Brain pericyte (primary cell): ENCODE measurements at places on chromosomes 7 and 10.

- DNase-seq: no peak
Observed at GRCh38 chr7:78206769-78207168, 408.2 kb downstream of the PHTF2 start.

DNA sequence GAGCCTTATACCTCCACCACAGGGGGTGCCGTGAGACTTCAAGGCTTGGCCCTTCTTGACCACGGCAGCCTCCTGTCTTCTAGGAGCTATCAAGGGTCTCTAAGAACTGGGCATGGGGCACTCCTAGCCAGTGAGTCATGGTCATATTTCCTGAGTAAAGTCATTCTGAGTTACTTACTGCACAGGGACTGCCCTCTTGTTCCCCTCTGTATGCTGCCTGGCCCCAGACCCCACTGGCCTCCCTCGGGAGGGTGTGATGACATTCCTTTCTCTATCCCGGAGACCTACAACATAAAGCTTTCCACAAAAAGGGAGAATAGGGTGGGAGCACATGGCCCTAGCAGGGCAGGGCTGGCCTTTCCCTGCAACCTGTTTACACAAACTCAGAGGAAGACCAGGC, 21.4 kb downstream of the DPCD start:
- DNase-seq: no peak

DNA sequence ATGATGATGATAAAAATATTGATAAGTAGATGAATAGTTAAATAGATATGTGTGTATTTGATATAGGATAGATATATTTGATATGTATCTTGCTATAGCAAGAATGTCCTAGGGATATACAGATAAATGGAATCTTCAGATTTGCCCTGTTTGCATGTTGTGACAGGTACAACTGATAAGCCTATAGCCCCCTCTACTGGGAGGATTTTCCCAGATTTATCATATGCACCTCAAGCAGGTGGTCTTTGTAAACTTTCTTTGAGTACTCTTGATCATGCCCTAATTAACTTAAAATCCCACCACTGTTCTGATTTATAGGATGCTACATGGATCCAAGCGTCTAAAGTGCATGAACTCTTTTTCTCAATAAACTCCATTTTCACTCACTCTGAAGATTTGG, 1050.7 kb downstream of the SORCS3 start:
- DNase-seq: no peak

DNA sequence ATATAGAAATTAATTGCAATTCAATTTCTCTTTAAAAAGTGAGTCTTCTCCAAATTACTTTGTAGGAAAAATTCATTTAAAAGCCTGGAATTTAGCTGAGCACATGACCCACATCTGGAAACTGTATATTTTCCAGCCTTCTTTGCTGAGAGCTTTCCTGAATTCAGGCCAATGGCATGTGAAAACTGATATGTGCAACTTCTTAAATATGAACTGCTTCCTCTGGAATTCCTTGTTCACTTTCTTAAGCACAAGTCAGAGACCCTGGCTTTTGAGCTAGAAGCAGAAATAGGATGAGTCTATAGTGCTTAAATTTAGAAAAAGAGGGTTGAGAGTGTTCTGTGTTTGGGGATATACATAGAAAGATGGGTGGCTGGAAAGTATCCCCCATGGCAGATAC, 365.1 kb upstream of the MTPN start:
- no peak for DNase-seq

DNA sequence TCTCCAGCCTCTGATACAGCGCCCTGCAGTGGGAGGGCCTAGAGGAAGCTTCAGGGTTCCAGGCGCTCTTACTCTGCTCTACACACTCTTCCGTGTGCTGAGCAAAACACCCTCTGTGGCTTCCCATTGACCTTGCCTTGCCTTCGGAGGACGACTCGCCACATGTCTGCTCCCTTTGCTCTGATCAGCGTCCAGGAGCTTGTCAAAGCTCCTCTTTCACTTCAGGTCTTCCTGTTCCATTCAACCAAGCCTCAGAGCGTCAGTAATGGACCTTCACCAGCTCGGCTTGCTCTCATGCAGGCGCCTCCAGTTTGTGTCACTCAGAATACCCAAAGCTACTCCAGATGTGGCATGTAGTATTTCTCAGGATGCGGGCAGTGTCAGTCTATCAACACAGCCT, 173.9 kb downstream of the ARID5B start:
- no peak for DNase-seq

DNA sequence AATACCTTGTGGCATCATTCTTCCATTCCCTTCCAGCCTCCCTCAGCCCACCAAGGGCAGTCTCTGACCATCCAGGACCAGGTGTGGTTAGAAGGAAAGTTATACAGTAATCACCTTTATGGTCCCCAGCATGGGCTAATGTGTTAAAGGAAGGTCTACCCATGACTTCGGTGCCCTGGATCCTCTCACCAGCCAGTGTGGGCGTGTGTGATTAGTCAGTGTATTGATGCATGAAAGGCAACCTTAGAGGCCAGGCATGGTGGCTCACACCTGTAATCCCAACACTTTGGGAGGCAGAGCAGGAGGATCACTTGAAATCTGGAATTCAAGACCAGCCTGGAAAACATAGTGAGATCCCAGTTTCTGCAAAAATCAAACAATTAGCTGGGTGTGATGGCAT, 88.9 kb downstream of the APBB1IP start:
- DNase-seq: no peak

GRCh38 chr10:78829565-78829964, 239.2 kb upstream of the ZMIZ1 start:
- no peak for DNase-seq

GRCh38 chr7:69246758-69247157, 351.5 kb upstream of the AUTS2 start:
- DNase-seq: no peak

GRCh38 chr7:133355325-133355708, 102.4 kb downstream of the EXOC4 start:
- no peak for DNase-seq

- no peak for DNase-seq
Observed at GRCh38 chr10:132826524-132827422, 40.8 kb upstream of the NKX6-2 start.

DNA sequence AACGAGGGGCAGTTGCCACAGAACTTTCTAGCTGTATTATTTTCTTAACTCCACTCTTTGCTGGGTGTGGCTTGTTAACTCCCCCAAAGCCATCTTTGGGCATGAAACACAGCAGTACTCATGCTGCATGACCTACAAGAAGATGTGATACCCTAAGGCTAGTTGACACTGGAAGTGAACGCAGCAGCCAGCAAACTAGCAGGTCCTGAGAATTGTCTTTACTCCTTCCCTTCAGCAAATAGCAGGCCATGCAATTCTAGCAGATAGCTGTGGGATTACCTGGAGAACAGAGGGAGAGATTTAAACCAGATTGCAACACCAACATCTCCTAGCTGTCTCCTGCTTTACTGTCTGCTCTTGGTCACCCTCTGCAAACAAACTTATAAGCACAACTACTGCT, 688.0 kb upstream of the ZWINT start:
- no peak for DNase-seq

- no peak for DNase-seq
Observed at GRCh38 chr10:49578392-49578791, 31.7 kb upstream of the SLC18A3 start.

- DNase-seq: no peak
Observed at GRCh38 chr10:16644146-16644545, 122.5 kb upstream of the C1QL3 start.

- DNase-seq: no peak
Observed at GRCh38 chr10:90969947-90970673, 49.2 kb upstream of the ANKRD1 start.

- DNase-seq: no peak
Observed at GRCh38 chr10:27618906-27619305, 114.8 kb downstream of the RAB18 start.

DNA sequence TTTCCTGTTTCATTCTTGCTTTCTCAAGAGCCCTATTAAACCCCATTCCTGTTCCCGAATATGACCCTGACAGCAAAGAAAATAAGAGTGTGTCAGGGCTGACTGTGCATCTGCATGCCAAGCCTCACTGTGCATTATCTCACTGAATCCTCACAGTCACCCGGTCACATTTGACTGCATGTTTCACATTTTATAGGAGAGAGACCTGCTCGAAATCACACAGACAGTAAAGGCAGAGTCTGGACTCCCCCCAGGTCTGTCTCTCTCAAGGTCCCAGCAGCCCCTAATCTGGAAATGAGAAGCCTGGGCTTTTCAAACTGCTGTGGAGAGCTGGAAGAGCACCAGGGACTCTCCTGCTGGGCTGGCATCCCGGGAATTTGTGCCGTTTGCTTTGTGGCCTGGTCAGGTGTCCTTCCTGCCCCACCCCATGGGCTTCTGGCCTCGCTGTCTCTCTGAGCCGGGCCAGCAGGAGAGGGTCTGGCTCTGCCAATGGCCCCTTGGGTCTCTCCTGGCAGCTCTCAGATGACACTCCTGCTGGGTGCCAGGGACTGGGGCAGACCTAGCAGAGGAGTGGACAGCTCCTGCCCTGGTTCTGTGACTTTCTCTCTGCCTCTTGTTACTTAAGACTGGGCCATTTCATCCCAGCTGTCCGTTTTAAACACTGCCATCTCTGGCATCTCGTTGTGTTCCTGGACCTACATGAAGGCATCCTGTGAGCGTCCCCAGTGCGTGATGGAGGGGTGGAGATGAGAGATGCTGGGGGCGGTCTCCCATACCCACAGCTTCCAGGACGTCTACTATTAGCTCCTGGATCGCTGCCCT, 173.6 kb downstream of the ARHGAP12 start:
- no peak for DNase-seq

DNA sequence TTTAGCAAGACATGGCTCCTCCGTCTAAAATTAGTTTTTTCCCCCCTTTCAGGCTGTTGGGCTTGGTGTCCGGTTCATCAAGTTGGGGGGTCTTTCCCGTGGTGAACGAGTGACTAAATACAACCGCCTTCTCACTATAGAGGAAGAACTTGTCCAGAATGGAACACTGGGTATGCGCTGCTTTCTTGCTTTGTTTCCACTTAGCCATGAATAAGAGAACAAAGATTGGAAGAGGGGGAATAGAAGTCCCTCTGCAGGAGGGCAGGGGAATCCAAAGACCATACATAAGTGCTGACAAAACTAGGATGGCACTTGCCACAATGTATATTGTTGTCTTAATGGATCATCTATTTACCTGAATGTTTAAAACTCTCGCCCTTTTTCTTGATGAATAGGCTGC, 30.5 kb downstream of the ENO4 start:
- no peak for DNase-seq

DNA sequence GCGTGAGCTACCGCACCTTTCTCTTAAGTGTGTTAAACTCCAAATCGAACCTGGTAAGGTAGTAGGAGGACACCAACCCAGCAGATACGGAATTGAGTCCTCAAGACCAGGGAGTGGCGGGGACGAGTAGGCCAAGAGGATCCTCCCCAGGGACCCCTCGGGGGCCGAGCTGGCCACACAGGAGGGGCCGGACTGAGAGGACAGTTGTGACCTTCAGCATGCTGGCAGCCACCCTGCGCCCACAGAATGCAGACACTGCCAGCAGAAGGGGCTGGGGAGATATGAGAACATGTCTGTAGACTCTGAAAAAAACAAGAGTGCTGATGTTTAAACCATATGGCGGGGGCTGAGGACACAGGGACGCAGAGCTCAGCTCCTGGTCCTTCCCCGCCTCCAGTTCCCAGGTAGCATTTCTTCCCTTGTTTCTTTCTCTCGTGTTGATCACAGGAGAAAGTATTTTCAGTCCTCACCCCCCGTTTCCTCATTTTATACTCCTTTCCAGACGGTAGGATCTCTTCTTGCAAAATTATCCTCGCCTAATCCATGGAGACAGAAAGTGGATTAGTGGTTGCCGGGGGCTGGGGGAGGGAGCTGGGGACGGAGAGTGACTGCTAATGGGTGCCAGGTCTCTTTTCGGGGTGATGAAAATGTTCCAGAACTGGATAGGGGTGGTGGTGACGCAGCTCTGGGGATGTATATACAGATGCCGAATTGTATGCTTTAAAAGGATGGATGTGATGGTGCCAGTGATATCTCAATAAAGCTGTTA, 11.5 kb upstream of the UNCX start:
- no peak for DNase-seq

DNA sequence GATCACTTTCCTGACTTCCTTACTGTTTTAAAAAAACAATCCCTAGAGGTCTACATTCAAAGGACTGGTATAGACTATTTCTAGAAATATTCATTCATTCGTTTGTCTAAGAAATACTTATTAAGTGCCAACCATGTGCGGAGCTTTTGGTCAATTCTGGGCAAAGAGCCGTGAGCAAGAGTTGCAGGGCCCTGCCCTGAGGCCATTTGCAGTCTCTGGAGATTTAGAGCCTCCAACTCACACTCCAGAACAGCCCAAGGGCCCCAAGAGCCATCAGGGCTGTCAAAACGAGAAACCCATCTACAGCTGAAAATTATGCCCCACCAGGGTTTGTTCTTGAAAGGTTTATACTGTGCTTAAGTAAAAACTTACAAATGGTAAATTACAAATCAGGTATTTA, 16.2 kb downstream of the WDR91 start:
- DNase-seq: no peak

DNA sequence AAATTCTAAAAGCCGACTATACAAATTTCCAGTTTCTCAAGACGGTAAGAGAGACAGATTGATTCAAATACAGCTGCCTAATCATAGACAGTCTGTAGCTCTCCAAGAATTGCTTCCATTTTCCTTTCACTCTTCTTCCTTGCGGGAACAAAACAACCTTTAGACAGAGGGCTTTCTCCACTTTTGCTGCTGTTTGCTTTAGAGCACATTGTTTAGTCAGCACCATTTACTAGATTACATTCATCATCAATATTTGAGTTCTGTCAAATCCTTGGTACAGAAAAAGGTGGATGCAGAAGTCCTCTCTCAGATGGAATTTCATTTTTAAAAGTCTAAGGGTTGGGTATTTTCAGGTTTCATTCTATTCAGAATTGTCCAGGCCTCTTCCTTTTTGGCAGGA, 137.4 kb downstream of the CHRM2 start:
- DNase-seq: no peak

DNA sequence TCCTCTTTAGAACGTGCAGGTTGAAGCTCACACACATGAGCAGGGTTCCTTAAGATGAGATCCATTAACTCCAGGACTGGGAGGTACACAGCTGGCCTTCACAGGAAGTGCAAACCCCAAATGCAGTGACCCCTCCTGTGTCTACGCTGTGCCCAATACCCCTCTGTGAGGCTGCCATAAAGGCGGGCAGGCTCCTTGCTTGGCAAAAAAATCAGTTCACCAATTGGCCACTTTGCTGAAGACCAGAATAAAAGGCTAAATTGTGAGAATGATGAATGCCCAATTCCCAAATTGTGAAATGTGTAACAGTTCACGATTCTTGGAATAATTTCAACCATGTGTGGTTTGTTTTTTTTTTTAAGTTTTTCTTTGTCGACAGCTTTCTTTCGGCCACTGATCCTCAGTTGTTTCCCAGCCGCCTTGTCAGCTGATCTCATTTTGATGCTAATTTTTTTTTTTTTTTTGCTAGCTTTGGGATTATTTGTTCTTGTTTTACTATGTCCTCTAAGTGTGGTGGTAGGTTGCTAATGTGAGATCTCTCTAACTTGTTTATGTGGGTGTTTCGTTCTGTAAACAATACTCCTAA, 101.9 kb upstream of the PRSS58 start:
- no peak for DNase-seq

DNA sequence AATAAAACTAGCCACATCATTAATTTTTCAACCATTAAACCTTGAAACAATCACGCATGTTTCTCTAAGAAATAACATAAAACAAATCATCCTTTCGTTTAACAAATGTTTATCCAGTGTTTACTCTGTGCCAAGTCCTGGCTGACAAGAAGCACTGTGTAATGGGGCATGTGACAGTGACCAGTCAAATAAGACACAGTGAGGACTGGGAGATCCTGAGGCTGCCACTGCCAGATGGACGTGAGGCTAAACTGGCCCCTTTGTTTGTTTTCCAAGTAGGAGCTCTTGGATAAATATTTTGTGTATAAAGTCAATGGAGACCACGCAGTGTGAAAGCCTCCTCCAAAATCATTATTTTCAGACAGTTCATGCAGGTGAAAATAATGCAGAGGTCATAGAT, 626.2 kb downstream of the SUGCT start:
- no peak for DNase-seq
